Urinary bladder (tissue), 4 donors: ENCODE measurements at places on chromosomes 16 and 17. TPM values are rescaled to one million over a fixed set of nuclear protein-coding genes. Genes with fewer than 3 reads are reported as not detected.
A peak's percentile ranks its signal among the peaks of the same experiment; 100 is the strongest.

DNAH2 gene
- 0.11 TPM for total RNA-seq

- no peak for DNase-seq
These were observed 16.5 kb downstream of the FCSK start for GRCh38 chr16:70470927-70471341.

NT5C3B gene
- total RNA-seq, result 40.8 TPM

- no peak for DNase-seq
These were observed 12.4 kb downstream of the P3H4 start for GRCh38 chr17:41799366-41799765.

DNA sequence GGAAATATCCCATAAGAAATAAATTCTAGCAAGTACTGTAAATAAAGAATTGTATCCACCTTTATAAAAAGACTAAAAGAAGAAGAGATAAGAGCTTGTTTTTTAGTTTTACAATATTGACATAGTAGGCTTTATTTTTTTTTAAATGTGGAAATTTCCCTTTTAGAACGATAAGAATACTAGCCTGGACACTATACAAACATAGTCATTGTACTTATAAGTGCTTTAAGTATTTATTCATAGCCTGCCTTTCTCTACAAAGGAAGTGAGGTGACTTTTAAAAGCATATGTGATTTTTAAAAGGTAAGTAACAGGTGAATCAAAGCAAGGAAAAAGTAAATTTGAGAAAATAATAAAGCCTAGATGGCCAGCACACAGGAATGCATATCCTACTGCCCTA, 17.7 kb downstream of the TOX3 start:
- DNase-seq, result no peak

- no peak for DNase-seq
These were observed 14.6 kb upstream of the DHX8 start for GRCh38 chr17:43469145-43469544.

MFSD6L gene
- 0.79 TPM for total RNA-seq

- DNase-seq, result no peak
These were observed 49.1 kb upstream of the SLC25A19 start for GRCh38 chr17:75338335-75338734.

PLLP gene
- total RNA-seq, result 2.5 TPM

PNMT gene
- not detected for total RNA-seq

- DNase-seq, result no peak
These were observed 186.4 kb upstream of the CHMP6 start for GRCh38 chr17:80805032-80805751.

DNA sequence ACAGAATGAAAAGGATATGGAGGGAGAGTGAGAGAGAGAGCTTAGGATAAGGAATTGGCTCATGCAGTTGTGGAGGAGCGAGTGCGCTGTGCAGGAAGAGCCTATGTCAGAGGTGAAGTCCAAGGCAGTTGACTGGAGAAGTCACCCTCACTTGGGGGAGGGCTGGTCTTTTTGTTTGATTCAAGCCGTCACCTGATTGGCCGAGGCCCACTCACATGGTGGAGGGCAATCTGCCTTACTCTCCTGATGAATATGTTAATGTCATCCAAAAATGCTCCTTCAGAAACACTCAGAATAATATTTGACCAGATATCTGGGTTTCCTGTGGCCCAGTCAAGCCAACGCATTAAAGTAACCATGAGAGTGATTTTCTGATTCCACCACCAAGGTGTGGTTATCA, 131.7 kb downstream of the KATNIP start:
- no peak for DNase-seq

GRCh38 chr16:2814551-2815298, 2.3 kb upstream of the PRSS21 start:
- no peak for DNase-seq

CASKIN1 gene
- 0.69 TPM for total RNA-seq

GRCh38 chr17:1122533-1123392, 57.0 kb downstream of the ABR start:
- DNase-seq, result peak; percentile 47

CDRT15L2 gene
- not detected for total RNA-seq

- DNase-seq, result no peak
These were observed 16.2 kb upstream of the COL1A1 start for GRCh38 chr17:50217591-50217990.

DNA sequence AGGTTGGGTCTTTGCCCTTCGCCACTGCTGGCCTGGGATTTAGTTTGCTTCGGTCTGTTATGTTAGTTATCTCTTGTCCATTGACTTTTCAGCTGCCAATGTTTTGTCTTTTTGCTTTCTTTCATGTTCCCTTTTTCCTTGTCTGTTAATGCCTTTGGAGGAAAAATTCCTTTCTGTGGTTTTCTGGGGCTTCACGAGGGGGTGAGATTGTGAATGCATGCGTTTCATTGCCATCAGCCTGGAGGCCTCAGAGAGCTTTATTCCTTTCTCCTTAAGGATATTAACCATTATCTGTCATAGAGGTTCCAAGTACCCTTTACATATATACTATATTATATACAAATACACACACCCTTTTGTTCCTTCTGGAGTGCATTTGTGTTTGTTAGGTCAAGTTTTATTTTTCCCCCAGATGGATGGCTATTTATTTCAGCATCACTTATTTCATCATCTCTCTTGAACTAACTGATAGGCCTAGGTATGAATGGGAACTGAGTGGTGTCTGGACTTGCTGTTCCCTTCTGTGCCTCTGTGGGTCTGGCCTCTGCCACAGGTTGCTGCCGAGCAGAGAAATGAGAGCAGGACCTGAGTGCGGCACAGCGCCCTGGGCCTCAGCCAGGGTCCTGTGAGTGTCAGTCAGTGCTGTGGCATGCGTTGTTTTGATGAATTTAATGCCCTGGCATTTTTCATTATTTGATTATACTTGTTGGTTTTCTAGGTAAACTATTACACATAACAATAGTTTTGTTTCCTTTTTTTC, 193.4 kb downstream of the LGALS9B start:
- DNase-seq, result no peak

DNA sequence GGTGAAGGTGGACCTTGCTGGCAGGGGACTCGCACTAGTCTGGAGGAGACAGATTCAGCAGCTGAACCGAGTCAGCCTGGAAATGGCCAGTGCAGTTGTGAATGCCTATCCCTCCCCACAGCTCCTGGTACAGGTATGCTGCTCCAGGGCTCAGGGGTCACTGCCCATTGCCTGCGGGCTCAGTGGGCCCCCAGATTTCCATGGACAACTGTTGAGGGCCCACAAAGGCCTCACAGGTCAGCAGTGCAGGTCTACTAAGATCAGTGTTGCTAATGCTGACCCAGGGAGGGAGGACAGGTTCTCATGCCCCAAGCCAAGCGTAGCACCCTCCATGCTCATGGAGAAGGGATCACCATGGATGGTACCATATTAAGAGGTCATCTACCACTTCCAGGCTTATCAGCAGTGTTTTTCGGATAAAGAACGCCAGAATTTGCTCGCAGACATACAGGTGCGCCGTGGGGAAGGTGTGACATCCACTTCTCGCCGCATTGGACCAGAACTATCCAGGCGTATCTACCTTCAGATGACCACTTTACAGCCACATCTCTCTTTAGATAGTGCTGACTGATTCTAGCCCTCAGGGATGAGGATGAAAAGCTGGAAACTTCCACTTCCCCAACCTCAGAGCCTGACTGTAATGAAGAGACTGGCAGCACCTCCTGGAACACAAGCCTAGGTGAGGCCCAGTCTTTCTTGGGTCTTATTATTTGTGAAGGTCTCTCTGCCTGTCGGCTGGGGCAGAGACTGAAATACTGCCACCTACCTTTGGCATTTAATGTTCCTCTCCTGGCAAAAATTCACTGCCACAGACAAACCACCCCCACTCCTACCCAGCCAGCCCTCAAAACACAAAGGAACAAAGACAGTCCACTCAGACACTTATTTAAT, 7.6 kb downstream of the EME1 start:
- DNase-seq, result no peak

DNA sequence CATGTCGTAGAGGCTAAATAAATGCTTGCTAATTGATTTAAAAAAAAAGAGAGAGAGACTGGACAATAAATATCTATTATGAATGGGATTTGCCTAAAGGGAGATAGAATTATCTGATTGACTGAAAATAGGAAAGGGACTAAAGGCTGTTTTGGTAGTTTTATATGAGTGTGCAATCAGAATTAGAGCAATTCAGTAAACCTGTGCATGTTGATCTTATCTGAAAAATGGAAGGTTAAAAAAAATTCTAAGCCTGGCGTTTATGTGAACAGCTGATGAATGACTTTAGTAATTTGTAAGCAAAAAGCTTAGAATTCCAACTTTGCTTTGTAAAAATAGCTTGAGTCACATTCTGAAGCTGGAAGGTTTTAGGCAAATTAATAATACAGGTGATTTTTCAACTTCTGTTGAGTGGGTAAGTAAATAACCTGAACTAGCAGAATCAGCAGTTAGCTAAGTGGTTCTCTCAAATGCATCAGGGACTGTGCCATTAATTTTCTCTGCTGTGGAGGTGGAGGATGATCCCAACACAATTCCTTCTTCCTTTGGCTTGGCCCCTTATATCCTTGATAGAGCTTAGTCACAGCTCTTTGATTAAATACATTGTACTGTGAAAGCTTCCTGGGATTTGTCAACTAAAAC, 254.4 kb downstream of the PHKB start:
- DNase-seq, result no peak
